B cell (primary cell): ENCODE measurements at places on chromosomes 16 and 17. TPM values are rescaled to one million over a fixed set of nuclear protein-coding genes. Genes with fewer than 3 reads are reported as not detected.

KLHL10 gene
- polyA plus RNA-seq = 0.37 TPM in 1 of 2 replicates, not detected in the other

CCDC43 gene
- polyA plus RNA-seq = 3.3 and 5.9 TPM in 2 replicates

- no peak for DNase-seq
- no peaks in the 10 kb centered on the region for H3K4me1 ChIP-seq
- H3K36me3 ChIP-seq = peaks cover 22% of the 10 kb centered on the region
Measured at GRCh38 chr17:47905221-47905733, 9.2 kb downstream of the SP2 start.

GRCh38 chr16:50573279-50573678 is 25.1 kb downstream of the NKD1 start:
- H3K4me3 ChIP-seq = no peak overlapping the region

- DNase-seq = peak; percentile 86
- no peaks in the 10 kb centered on the region for H3K27me3 ChIP-seq
- peaks cover 10% of the 10 kb centered on the region for H3K36me3 ChIP-seq
- peak overlapping the region; percentile 98 for H3K27ac ChIP-seq
Measured at GRCh38 chr16:11783319-11784037, 13.6 kb downstream of the ZC3H7A start.

KRT12 gene
- polyA plus RNA-seq = not detected in 2 replicates

TAC4 gene
- polyA plus RNA-seq = not detected in 2 replicates
